AG08396 (cell line): ENCODE measurements at places on chromosomes 13 and 19.

DNA sequence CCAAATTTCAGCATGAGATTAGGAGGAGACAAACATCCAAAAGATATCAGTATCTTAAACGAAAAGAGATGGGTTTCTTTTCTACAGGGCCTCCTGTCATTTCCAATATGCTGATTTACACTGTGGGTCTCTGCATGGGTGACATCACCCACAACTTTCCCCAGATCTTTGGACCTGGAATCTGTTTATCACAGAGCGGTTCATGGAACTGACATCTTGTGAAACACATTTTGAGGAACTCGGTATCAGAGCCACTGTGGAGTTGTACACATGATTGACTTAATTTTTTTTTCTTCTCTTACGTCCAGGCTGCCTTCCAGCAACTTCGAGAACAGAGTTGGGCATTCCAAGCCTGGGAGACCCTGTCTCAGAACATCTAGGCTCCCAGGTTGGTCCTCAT, 80.2 kb upstream of the SERP2 start:
- no peak for DNase-seq

DNA sequence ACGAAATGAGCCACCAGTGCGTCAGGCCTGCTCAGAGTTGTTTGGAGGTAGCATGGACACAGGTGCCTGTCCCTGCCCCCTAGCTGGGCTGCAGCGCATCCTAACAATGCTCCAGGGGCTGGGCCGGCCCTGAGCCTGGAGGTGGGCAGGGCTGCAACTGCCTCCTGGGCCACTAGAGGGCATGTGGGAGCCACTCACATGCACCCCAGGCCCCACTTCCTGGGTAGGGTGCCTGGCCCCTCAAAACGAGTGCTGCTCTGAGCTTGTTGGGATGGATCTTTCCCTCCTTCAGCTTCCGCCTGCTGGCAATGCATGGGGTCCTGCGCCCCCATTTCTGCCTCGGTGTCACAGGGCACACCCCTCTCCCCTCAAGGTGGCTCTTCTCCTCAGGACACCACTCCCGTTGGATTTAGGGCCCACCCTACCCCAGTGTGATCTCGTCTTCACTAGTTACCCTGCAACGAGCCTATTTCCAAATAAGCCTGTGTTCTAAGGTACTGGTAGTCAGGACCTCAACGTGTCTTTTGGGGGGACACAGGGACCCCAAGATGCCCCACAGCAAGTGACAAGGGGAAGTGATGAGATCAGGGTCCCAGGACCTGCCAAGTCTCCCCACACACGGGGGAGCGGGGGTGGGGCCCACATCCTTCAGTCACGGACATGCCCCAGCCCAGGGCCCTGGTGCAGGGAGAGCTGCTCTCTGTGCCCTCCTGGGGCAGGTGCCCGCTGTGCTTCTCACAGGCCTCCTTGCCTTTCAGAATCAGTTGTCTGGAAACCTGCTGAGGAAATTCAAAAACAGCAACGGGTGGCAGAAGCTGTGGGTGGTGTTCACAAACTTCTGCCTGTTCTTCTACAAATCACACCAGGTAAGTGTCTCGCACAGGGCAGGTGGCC, 131.3 kb downstream of the STK24 start:
- DNase-seq, result peak; percentile 84

DNA sequence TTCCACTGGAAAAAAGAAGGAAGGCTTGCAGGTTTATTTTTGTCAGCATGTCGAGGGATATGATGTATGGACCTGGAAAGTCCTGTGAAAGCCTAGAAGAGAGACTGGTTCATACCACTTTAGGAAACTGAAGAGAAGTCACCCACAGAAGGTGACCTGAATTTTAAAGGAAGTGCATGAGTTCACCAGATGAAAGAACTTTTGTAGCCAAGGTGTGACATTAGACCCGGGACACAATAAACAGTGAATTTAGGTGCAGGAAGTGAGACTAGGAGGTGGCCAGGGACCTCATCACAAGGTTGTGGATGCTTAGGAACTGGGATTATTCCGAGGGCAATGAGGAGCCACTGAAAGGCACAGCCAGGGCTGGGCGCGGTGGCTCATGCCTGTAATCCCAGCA, 79.1 kb downstream of the ZNF429 start:
- DNase-seq, result no peak

- no peak for DNase-seq
These were observed 523.0 kb downstream of the MYO16 start for GRCh38 chr13:109152311-109152820.

GRCh38 chr19:33809960-33810359, 13.3 kb downstream of the KCTD15 start:
- DNase-seq, result no peak

DNA sequence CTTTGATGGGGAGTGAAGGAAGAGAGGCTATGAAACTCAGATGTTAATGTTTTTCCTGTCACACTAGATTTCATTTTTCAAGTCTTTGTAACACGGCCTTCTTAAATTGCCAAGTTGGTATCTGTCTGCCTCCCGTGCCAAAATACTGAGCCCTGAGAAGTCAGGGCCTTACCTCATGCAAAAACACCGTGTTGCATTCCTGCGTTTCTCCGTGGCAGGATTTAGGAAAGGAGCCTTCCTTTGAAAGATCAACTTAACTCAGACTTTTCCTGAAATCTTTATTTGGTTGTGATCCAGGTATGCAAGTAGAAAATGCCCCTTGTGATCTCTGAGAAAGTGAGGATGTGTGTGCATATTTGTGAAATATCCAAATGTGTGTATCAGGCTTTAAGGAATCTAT, 1291.0 kb upstream of the SLC10A2 start:
- no peak for DNase-seq

- peak; percentile 81 for DNase-seq
These were observed 180.5 kb downstream of the COL4A1 start for GRCh38 chr13:110126391-110126961.

- no peak for DNase-seq
These were observed 23.5 kb upstream of the MYDGF start for GRCh38 chr19:4693471-4694121.

DNA sequence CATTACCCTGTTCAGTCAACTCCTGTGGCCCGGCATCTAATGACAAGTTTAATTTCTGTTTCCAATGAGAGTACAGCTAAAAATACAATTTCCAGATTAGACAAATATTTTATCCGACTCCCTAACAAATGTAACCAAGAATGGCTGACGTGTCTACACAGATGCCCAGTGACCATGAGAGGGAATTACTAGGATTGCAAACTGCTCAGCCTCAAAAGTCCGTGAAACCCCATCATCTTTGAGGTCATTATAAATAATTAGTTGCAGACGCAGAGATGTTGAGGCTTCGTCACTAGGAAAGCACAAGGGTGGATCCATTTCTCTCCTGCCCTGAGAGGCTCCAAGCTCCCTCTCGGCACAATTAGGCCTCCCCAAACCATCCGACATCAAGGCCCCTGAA, 104.1 kb upstream of the ZNF507 start:
- no peak for DNase-seq

- no peak for DNase-seq
These were observed 16.5 kb downstream of the POU2F2 start for GRCh38 chr19:42115705-42116104.

DNA sequence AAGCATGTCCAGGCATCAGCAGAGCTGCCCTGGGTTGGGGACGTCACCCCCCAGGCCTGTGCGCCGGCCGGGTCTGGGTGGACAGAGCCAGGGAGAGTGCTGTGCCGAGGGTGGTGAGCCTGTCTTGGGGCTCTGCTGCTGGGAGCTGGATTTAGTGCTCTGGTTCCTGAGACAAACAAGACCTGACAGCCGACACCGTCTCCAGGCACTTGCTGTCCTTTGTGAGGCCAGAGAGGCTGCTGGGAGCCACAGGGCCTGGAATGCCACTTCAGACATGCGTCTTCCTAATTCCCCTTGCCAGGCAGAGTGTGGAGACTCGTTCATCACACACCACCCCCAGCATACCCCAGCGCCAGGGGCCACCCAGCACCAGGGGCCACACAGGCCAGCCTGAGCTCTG, 165.8 kb downstream of the KDM4B start:
- no peak for DNase-seq

GRCh38 chr19:18657590-18658365, 20.9 kb downstream of the KLHL26 start:
- DNase-seq, result peak; percentile 88

- no peak for DNase-seq
These were observed 24.3 kb downstream of the ZNF90 start for GRCh38 chr19:20102097-20102496.

DNA sequence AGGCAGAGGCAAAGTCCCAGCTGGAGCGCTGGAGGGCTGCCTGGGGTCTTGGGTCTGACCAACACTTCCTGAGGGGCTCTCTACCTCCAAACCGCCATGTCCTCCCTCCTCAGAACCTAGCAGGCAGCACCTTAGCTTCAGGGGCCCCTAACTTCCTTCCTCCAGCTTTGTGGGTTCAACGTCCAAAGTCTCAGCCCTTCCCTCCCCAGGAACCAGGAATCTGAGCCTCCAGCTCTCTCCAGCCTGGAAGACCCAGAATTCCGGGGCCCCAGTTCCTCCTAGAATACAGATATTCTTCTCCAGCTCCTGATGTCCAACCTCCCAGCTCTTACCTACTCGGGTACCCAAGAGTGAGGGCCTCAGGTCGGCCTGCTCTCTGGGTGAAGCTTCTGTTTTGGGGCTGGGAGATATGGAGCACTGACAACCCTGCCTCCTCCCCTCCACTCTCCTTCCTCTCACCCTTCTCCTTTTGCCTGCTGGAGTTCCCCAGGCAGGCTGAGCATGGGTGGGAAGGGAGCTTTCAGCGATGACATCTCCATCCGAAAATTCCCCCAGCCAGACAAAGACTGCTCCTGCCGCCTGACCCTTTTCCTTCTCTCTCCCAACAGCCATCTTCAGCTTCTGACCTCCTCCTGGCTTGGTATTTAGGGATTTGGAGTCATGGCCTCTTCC, 3.5 kb downstream of the TMEM150B start:
- DNase-seq, result no peak

- no peak for DNase-seq
These were observed at the start of gene GJB2 for GRCh38 chr13:20192836-20193161. Gene GJB2, minus strand, starts transcription at chr13:20192938. Its CDS starts 3,357 bp downstream, at chr13:20189581.

GRCh38 chr13:95745289-95745688, 68.3 kb downstream of the DNAJC3 start:
- no peak for DNase-seq

GRCh38 chr19:17950310-17951156, 16.4 kb upstream of the KCNN1 start:
- no peak for DNase-seq

- DNase-seq, result no peak
These were observed 663 bp upstream of the GGACT start for GRCh38 chr13:100589178-100589725.

DNA sequence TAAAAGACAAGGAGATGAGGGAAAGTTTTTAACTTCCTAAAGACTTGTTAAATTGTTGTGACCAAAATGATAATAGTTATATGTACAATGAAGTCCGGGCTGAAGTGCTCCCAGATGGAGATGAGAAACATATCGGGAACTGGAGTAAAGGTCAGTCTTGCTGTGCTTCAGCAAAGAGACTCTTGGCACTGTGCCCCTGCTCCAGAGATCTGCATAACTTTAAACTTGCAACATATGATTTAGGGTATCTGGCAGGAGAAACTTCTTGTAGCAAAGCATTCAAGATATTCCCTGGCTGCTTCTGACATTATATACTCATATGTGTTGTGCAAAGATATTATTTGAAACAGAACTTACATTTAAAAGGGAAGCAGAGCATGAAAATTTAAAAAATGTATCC, 786.6 kb upstream of the SLITRK6 start:
- DNase-seq, result no peak

DNA sequence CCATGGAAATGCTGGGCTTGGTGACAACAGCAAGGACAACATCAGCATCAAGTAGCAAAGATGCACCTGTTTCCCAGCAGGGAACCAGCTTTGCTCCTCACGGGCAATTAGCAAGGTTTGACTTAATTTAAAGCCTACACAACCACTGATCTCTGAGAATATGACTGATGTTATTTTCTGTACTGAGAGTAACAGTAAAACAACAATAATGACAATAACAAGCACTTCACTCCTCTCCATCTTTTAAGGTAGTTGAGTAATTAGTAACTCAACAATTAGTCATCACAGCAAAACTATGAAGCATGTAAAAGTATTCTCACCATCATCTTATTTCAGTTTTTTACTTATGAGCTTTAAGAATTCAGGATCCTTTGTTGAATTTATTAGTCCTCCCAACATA, 37.3 kb downstream of the ENOX1 start:
- no peak for DNase-seq

DNA sequence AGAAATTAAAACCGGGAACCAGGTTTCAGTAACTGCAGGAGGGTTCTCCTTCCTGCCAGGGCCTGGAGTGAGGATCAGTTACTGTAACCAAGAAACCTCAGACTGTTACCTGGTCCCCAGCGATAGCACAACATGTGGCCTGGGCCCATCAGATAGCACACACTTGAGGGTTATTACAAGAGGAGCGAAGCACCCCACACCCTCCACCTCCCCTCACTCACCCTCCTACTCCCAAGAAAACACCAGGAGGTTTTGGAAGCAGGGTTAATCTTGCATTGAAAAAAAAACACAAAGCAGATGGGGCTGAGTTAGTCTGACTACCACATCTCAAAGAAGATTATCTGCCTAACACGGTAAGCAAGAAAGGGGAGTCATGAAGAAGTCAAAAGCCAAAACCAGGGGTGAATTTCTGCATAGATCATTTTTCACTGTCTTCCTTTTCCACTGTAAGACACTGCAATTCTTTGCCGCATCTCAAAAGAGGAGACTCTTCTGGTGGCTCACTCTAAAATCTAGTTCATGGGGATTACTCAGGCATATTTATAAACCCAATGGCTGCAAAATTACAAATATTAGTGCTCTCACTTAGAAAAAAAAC, 75.9 kb upstream of the DOCK9 start:
- DNase-seq, result no peak

DNA sequence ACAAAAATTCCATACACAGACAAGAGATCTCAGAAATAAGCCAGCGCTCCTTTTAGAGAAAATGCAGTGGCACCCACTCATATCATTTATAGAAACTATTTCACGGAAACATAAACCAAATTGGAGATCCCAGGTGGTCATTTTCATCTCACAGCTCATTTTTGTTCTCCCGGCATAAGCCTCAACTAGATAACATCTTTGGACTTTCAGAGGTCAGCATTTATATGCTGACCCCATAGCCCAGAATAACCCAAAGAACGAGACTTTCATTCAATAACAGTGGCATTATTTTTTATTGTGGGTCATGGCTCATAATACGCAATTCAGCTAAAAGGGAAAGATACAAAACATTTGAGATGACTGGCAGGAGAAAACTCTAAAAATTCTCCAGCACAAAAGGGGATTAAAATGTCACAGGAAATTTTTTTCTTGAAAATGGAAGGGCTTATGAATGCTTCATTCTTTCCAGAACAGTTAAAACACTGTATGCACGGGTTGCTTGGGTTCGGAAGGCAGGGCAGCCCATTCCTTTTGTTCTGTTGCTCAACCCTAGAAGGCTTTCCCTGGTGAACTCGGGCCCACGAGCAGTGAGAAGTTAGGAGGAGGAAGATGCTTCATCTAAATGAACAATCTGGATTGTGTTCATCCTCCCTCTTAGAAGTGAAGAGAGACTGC, 24.0 kb downstream of the STARD13 start:
- no peak for DNase-seq

DNA sequence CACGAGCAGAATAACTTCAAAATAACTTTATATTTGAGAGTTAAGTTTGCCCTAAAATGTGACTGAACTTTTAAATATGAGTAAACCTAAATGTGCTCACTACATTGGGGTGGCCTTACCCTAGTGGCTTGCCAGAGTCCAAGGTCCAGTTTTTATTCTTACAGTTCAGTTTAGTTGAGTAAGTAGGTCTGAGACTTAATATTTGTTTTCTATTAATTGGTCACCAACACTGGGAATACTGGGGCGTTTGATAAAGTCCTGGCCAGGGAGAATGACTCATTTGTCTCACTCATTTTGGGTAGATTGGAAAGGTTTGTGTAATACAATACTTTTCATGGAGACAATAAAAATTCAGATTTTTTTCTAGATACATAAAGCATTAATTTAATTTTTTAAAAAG, 127.8 kb upstream of the SPATA13 start:
- DNase-seq, result no peak
